ENCODE measurements at places on chromosomes 13 and 19.

- no peak for DNase-seq
Measured at GRCh38 chr13:22801402-22802003, 379.3 kb upstream of the SGCG start.

- DNase-seq, result no peak
Measured at GRCh38 chr13:38386421-38386820, 36.8 kb downstream of the UFM1 start.

DNA sequence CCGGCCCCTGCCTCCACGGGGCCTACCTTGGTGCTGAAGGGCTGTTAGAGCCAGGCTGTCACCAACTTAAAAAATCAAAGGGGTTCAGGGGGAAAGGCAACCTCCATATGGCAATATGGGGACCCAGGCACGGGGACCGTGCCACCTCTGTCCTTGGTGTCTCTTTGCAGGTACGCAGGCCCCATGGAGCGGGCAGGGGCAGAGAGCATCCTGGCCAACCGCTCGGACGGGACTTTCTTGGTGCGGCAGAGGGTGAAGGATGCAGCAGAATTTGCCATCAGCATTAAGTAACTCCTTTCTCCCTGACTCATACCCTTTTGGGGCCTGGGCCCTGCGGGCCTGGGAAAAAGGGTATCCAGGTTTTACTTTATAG is 39.6 kb upstream of the ADGRE1 start:
- DNase-seq, result no peak

- DNase-seq, result peak; percentile 35
Measured at GRCh38 chr19:38455031-38455430, 21.5 kb downstream of the RYR1 start.

GRCh38 chr13:83281654-83282053 is 600.6 kb downstream of the SLITRK1 start:
- no peak for DNase-seq

DNA sequence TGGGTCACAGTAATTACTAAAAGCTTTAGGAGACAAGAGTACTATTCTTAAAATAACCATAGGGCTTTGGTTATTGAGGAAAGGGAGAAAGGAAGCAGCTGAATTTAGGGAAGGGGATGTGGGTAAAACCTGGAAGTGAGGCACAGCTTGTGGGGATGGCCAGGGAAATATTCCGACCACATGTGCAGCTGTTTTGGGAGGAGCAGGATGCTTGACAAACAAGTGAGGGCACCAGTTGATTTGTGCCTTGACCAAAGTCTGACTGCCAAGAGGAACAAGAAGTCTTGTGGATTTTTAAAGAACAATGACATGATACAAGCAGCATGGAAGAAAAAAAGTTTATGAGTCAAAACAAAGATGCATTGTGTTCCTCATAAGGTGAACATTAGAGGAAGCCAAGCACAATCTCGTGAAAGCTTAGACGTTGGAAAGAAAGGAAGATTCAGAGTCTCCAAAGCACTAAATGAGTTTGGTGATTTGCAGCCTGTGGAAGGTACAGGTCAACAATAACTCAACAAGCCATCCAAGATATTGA is 108.5 kb upstream of the GPC6 start:
- DNase-seq, result no peak

DNA sequence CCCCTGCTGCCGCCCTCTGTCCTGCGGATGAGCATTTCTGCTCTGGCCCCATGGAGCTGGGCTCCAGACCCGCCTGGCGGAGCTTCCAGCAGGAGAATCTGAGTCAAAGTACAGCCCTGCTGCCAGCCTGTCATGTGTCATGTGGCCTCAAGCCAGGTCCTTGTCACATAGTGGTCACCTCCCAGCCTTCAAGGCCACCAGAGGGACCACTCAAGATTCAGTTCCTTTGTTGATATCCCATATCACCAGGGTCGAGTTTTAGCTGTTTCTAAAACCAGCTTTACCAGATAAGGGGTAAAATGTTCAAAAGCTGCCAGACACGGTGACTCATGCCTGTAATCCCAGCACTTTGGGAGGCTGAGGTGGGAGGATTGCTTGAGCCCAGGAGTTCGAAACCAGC is 13.4 kb downstream of the THOP1 start:
- no peak for DNase-seq

DNA sequence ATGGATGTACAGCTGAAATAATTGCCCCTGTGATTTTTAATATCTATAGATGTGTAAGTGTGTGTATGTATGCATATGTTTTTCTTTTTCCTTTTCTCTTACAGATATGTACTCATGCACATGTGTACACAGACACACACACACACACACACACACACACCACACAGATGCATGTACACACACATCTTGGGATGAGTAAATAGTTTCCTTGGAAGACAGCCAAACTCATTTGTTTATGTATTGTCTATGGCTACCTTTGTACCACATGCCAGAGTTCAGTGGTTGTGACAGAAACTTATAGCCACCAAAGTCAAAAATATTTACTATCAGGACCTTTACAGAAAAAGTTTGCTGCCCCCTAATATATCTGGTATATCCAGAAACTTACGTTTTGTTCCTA is 192.6 kb downstream of the MAB21L1 start:
- no peak for DNase-seq

DNA sequence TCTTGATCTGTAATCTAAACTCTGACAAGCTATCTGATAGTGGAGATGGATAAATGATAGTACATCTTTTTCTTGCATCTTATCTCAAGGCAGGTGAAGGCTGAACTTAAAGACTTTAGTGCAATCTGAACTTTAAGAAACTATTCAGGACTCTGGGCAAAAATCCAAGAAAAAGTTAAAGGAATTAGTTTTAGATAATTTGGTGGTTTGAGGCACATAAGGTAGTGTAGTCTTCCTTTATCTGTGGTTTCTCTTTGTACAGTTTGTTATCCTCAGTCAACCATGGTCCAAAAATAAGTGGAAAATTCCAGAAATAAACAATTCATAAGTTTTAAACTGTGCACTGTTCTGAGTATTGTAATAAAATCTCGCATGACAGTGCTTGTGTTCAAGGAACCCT is 172.9 kb downstream of the UGGT2 start:
- no peak for DNase-seq

DNA sequence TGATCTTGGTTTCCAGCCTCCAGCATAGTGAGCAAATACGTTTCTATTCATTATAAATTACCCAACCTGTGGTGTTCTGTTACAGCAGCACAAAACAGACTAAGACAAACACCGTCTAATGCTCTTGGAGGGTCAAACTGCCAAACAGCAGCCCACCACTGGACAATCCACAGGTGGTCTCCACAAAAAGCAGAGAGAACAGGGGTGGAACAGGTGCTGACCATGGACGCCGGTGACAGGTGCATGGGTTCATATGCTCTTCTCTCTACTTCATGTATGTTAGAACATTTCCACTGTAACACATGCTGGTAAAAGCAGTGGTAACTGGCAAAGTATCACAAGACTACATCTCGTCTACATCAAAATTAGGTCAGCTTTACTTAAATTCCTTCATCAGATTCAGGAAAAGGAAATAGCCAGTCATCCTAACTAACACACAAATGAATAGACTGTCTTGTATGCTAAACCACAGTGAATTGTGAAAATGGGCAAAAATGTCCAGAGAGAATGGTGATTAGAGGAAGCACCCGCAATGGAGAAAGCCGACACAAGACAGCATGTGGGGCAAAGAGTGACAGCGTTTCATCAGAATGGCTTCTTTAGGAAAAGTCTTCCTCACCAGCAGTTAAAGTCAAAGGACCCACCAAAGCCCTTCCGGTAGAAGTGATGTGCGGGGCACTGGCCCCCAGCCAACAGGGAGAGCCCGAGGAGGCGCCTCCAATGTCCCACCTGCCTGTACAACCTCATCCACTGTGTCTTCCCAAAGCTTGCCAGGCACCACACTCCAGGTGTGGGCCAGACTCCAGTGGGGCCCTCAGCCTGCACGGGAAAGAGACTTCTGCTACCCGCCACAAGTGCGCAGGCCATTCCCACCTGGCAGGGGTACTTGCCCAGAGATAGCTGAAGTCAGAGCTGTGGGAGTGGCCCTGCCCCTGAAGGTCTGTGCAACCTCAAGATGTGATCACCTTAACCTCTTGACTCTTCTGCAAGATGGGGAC is 6.5 kb downstream of the CARS2 start:
- no peak for DNase-seq

DNA sequence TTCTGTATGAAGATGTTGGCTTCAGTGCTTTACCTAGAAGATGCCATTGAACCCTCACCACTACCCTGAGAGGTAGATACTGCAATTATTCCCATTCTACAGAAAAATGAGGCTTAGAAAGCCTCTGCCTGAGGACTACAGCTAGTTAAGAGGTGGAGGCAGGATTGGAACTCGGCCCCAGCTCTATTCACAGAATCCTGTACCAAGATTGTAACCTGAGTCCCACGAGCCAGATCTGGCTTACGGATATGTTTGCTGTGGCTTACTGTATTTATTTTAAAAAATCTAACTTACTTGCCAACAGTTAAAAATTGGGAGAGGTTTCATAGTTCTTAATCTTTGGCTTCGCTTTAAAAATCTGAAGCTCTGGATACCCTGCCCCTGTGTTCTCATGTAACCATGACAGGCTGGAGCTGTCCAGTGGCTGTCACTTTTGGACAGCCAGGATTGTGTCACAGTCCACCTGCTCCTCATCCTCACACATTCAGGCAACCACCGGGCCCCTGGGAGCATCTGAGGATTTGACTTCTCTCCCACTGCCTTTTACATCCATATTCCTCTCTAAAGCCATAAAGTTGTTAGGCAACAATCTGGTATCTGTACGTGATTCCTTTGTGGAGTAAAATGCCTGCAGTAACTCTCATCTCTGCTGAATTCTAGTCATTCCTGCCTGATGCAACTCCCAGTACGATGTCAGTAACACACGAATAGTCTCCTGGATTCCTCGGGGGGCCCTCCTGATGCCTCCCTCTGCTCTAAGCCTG is 160.8 kb upstream of the SERP2 start:
- DNase-seq, result no peak

DNA sequence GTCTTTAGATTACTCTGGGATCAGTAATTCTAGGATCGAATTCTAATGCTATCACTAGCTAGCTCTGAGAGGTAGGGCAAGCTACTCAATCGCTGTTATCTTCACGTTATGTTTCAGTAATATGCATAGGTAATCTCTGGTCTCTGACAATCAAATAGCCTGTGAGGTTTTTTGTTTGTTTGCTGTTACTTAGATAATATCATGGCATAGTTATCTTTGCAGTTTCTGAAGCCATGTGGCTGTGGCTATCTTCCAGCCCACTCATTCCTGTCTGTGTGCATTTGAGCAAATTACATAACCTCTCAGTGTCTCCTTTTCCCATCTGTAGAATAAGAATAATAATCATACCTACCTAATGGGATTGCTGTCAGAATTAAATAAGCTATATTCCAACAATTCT is 330.2 kb downstream of the PCDH9 start:
- DNase-seq, result no peak

- no peak for DNase-seq
Measured at GRCh38 chr19:46378268-46378667, 31.4 kb downstream of the PPP5C start.

DNA sequence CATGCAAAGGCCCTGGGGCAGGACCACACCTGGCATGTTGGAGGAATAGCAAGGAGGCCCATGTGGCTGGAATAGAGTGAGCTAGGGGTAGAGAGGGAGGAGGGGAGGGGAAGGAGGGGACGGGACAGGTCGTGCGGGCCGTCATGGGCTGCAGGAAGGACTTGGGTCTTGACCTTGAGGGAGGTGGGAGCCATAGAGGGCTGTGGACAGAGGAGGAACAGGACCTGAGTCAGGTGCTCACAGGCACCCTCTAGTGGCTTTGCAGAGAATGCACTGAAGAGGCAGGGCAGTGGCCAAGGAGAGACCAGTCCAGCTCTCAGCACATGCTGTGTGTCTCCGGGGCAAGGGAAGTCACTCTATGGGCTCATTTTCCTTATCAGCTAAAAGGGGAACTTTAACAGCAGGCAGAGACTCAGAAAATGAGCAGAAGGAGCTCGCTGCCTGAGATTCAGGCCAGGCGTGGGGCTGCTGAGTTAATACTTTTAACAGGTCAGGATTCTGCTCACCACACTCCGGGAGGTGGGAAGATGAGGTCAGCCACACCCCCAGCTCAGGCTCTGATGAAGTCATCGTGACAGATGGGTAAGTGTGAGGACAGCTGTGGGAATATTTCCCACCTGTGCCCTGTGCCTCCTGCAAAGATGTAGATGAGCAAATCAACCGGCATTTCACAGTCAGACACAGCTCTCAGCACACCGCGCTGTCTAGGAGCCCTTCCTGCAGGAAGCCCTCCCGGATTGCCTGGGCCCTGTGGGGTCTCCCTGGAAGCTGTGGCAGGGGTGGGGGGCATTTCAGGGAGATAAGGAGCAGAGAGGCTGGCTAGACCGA is 6.0 kb upstream of the TNFAIP8L1 start:
- peak; percentile 71 for DNase-seq

DNA sequence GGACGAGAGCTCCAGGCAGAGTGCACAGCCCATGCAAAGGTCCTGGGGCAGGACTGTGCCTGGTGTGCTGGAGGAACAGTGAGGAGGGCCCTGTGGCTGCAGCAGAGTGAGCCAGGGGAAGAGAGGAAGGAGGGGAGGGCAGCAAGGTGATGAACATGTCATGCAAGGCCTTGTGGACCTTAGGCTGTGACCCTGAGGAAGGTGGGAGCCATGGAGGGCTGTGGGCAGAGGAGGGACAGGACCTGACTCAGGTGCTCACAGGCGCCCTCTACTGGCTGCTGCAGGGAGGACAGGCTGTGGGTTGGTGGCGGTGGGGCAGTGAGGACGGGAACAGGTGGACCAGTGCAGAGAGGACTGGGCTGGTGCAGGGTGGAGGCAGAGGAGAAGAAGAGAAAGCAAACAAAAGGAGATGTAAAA is 170.3 kb downstream of the PTPRS start:
- no peak for DNase-seq

Measured in HTR-8/SVneo (cell line).